ENCODE measurements at places on chromosomes 3 and 15.

GRCh38 chr3:106126067-106126845 is 257.4 kb upstream of the CBLB start:
- no peak overlapping the region for H3K27ac ChIP-seq
- no peaks in the 10 kb centered on the region for H3K36me3 ChIP-seq
- H3K4me3 ChIP-seq = no peak overlapping the region
- no peak for DNase-seq

DNA sequence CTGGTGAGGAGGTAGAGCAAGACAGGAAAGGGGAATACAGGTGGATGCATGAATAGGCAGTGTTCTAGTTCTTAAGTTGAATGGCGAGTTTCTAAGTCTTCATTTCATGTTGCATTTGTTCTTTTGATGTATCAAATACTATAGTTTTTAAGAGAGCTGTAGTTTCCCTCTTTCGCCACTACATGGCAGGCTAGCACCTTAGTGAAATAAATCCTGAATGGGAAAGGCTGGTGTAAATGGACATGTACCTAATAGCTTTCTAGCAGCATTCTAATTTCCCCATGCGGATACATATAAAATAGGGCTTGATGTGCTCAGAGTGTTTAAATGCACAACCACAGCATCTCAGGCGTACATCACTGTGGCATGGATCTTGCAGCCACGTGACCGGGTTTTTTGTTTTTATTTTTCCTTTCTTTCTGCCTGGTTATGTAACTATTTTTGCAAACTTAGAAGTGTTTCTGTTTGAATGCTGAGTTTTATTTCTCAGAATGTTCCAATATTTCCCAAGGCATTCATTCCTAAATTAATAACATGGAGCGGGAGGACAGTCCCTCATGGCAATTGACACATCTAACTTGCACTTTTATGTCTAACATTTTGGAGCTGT is 23.5 kb upstream of the CLN6 start:
- peak; percentile 31 for DNase-seq
- peaks cover 4% of the 10 kb centered on the region for H3K4me1 ChIP-seq
- H3K36me3 ChIP-seq = no peaks in the 10 kb centered on the region
- H3K27me3 ChIP-seq = no peaks in the 10 kb centered on the region
- H3K4me3 ChIP-seq = no peak overlapping the region

DNA sequence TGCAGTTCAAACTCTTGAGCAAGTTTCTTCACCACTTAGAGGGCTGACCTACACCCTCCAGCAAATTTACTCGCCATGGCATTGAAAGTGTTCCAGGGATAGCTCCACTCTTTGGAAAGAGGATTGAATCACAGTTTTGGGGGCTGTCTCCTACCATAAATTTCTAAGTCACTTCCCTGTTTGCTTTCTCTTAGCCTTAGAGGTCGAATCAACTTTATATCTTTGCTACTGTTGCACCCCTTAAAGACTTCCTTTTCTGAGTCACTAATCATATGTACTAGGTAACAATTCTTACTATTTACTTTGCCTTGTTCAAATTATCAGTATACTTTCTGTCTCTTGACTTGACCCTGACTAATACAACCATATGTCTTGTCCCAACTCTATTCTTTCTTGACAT is 1151.8 kb upstream of the ALCAM start:
- H3K4me3 ChIP-seq = no peak overlapping the region
- H3K27ac ChIP-seq = no peak overlapping the region
- H3K27me3 ChIP-seq = no peaks in the 10 kb centered on the region
- no peaks in the 10 kb centered on the region for H3K4me1 ChIP-seq
- DNase-seq = no peak

DNA sequence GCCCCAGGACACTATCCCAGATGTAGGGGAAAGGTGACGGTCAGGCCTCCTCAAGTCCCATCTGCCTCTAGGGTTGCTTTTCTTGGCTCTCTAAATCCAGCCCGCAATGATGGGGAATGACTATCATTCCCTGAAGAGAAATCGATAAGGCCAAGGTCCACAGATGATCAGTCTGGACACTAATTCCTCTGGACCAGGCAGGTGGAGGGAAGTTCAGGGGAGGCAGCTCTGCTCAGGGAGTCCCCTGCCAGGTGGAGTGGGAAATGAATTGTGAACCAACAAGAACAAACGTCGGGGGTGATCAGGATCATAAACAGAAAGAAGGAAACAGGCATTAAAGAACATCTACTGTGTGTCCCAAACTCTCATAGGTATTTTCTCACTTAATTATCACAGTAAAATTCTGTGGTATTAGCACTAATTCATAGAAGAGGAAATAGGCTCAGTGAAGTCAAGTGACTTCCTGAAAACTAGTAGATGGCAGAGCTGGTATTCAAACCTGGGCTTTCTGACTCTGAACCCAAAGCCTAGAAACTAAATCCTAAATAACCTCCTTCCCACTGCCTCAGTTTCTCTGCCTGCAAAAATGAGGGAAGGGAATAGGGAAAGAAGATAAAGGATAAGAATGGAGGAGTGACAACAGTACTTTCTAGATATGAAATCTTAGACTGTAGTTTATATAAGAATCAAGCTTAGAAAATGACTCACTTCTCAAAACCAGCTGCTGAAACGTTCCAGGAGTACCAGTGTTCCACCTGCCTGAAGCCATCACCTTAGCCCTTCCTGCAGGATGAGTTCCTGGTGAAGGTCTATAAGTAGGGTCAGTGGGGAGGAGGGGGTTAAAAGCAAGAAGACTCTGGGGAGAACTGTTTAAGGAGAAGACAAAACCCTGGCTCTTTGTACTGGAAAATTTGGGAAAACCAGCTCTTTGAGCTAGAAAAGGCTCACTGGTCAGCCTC is 7.5 kb downstream of the BMF start:
- H3K4me3 ChIP-seq = no peak overlapping the region
- H3K36me3 ChIP-seq = no peaks in the 10 kb centered on the region
- DNase-seq = no peak

GRCh38 chr3:141401573-141402475 is 33.5 kb downstream of the ZBTB38 start:
- H3K4me3 ChIP-seq = peak overlapping the region; percentile 65
- DNase-seq = peak; percentile 44
- H3K27ac ChIP-seq = peak overlapping the region; percentile 93
- H3K36me3 ChIP-seq = no peaks in the 10 kb centered on the region

- no peaks in the 10 kb centered on the region for H3K27me3 ChIP-seq
- H3K27ac ChIP-seq = no peak overlapping the region
- no peaks in the 10 kb centered on the region for H3K36me3 ChIP-seq
These were observed 27.6 kb upstream of the FAM3D start for GRCh38 chr3:58693940-58694850.

Measured in ovary (tissue), 10 donors.